ENCODE measurements at places on chromosomes 12 and 14. TPM values are rescaled to one million over a fixed set of nuclear protein-coding genes. Genes with fewer than 3 reads are reported as not detected.
A peak's percentile ranks its signal among the peaks of the same experiment; 100 is the strongest.

DNA sequence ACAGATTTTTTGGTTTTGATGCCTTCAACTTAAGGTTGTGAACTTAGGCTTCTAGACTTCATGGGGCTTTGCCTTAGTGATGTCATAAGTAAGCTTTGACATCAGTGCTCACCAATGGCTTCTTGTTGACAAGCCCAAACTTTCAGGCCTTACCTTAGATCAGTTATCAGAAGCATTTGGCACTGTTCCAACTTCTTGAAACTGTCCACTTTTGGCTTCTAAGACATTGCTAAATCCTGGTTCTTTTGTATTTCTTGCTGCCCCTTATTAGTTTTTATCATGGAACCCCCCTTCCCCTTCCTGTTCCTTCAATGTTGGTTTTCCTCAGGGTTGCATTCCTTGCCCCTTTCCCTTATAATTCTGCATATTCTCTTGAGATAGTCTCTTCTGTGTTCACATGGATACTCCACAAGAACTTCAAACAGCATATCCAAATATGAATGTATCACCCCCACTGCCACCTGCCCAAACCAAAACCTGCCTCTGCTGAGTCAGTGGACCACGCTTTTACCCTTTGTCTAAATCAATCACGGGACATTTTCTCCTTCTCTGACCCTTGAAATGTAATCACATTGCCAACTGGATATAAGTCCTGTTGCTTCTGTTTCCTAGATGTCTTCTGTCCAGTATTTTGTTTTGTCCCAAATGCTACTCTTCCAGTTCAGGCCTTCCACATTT, 7.9 kb downstream of the PFKM start:
- DNase-seq: no peak

GRCh38 chr12:93582351-93582750, 9.9 kb downstream of the SOCS2 start:
- no peak for DNase-seq

DNA sequence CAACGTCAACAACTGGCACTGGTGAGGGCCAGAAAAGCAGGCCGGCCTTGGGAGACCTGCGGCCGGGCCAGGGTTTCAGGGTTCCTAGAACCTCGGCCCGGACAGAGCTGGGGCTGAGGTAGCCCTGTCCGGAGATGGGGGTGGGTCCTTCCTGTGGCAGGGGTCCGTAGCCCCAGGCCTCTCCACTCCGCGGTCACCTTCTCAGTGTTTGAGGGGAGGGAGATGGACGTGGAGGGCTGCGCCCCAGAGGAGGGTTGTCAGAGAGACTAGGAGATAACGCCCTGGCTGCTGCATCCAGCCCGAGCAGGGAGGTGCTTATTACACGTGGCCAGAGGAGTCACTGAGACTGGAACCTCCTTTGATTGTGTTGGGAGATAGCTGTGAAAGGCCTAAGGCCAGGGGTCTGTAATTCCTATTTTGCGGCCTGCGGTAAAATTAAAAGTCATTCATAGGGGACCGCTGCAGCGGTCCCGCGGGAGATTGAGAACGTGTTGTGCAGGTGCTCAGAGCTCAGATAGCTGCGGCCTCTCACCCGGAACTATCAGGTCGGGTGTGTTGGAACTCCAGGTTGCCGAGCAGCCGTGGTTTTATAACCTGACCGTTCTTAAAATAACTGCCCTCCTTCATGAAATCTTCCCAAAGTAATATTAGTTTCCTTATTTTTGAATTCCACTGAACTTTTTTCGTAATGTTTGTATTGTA, 507 bp downstream of the AHSA1 start:
- DNase-seq: peak; percentile 49

- no peak for DNase-seq
These were observed 547.1 kb downstream of the CCER1 start for GRCh38 chr12:90407841-90408240.

DNA sequence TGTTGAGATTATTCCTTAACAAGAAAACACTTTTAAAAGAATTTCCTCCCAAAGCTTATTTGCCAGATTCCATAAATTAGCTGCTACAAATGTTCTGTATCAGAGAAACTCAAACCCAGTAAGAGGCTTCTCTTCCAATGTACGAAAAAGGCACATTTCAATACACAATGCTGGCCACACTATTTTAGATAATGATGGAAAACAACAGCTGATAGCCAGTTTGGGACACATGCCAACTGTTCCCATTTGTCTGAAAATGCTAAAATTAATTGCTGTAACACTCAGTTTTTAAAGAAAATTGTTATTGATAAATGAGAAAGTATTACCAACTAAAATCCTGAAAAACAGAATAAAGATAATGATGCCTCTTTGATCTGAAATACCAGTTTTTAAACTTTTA, 4.4 kb downstream of the CFL2 start:
- DNase-seq: no peak

- no peak for DNase-seq
These were observed 28.9 kb downstream of the RTRAF start for GRCh38 chr14:52018252-52018651.

GRCh38 chr14:80239631-80240030, 28.3 kb upstream of the DIO2 start:
- DNase-seq: peak; percentile 3

GRCh38 chr14:94097091-94097490, 13.4 kb upstream of the IFI27 start:
- DNase-seq: no peak

DNA sequence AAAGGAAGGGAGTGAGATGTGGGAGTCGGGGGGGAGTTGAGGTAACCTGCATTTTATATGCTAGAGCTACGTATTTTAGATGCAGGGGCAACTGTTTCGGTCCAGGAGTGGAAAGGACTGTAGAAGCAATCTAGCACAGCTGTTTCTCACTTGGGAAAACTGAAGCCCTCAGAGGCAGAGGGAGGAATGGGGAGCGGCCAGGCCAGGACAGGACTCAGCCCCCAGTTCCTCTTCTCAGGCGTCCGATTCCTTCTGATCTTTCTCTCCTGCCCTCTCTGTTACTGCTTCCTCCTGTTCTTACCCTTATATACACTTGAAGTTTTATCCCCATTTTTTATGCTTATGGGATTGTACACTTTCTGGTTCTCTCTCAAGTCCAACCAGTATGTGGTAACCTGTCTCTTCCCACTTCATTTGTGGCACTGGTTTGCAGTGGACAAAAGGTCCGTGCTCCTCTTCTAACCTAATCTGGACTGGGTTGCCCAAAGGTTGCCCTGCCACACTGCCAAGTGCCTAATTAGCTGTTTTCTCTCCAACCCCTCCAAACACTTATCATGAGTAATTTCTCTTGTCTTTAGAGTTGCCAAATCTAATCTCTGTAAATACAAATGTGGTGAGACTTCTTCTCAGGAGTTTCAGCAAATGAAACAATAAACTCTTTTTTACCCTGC, 16.2 kb downstream of the LPCAT3 start:
- no peak for DNase-seq

DNA sequence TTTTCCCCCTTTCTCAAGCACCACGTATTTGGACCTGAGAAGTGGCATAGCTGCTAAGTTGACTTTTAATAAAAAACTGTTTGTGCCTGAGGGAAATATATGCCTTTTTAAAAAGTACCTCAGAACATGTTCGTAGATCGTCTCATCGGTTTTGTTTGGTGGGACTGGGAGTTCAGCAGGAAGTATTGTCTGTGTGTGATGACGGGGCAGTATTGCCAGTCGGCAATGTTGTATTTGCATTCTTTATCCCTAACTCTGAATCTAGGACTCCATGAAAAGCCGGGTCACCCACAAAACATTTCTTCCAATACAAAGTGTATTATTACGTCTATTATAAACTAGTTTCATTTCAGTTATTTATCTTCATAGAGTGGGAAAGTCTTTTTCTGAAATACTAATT, 19.7 kb upstream of the FGD4 start:
- no peak for DNase-seq

Gene BATF
- total RNA-seq: not detected

Gene NTN4
- 21.5 TPM for total RNA-seq

Gene ASCL1
- not detected for total RNA-seq

Gene TBX5
- not detected for total RNA-seq
